Heart right ventricle (tissue), 16 donors: ENCODE measurements at places on chromosomes 16 and 17. TPM values are rescaled to one million over a fixed set of nuclear protein-coding genes. Genes with fewer than 3 reads are reported as not detected.

Gene OR4D1
- not detected for polyA plus RNA-seq

DNA sequence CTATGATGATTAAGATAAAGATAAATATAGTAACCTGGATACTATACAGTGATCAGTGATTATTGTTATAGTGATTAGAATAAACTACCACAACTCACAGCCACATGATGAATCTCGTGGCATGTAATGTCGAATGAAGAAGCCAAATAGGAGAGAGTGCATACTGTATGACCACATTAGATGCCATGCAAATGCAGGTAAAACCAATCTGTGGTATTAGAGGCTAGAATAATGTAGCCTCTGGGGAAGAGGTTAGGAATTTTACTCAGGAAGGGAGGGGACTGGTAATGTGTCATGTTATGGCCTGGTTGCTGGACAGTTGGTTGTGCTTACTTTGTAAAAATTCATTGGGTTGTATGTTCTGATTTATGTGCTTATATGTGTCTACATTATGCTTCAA lies 402.7 kb downstream of the CDH13 start:
- no peaks in the 10 kb centered on the region for H3K27me3 ChIP-seq
- H3K36me3 ChIP-seq, result no peaks in the 10 kb centered on the region
- DNase-seq, result no peak
- peaks cover 6% of the 10 kb centered on the region for H3K4me1 ChIP-seq
- H3K4me3 ChIP-seq, result no peak overlapping the region

- H3K4me3 ChIP-seq, result no peak overlapping the region
- no peak for DNase-seq
- no peaks in the 10 kb centered on the region for H3K27me3 ChIP-seq
- H3K4me1 ChIP-seq, result peaks cover 16% of the 10 kb centered on the region
- H3K27ac ChIP-seq, result no peak overlapping the region
These were observed 12.5 kb downstream of the RPH3AL start for GRCh38 chr17:340074-340473.

- no peak overlapping the region for H3K27ac ChIP-seq
- H3K4me1 ChIP-seq, result peaks cover 21% of the 10 kb centered on the region
- no peaks in the 10 kb centered on the region for H3K27me3 ChIP-seq
- no peak for DNase-seq
- no peaks in the 10 kb centered on the region for H3K36me3 ChIP-seq
- H3K4me3 ChIP-seq, result no peak overlapping the region
These were observed 103.9 kb upstream of the FAM20A start for GRCh38 chr17:68704871-68705713.

GRCh38 chr17:64736804-64737492 lies 74.8 kb upstream of the SMURF2 start:
- H3K4me3 ChIP-seq, result no peak overlapping the region
- DNase-seq, result no peak
- no peaks in the 10 kb centered on the region for H3K36me3 ChIP-seq
- H3K4me1 ChIP-seq, result peaks cover 13% of the 10 kb centered on the region
- no peaks in the 10 kb centered on the region for H3K27me3 ChIP-seq
- H3K27ac ChIP-seq, result no peak overlapping the region

- H3K36me3 ChIP-seq, result no peaks in the 10 kb centered on the region
- H3K27ac ChIP-seq, result no peak overlapping the region
- H3K27me3 ChIP-seq, result no peaks in the 10 kb centered on the region
- DNase-seq, result no peak
These were observed 93.2 kb upstream of the SIAH1 start for GRCh38 chr16:48478393-48478792.
